Activated naive CD4-positive, alpha-beta T cell (primary cell): ENCODE measurements at places on chromosomes 6 and 20.

GRCh38 chr6:6407071-6407741 is 86.7 kb upstream of the F13A1 start:
- no peak for DNase-seq

DNA sequence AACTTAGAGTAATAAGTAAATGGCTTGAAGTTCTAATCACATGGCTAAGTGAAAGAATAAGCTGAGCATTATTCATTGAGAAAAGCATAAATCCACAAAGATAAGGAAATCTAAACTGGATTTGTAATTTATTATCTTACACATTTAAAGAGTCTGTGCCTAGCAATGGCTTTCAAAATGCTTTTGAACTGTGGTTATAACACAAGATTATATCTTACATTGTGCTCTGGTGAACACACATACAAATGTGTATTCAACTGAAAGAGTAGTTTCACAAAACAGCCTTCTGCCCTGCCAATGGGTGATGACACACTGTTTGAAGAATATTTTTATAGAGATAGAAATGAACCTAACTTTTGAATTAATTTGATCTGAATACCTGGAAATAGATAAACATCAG is 83.3 kb downstream of the AFDN start:
- DNase-seq = no peak

- peak; percentile 8 for DNase-seq
These were observed at the start of gene SDC4 for GRCh38 chr20:45347936-45348778. SDC4 (minus strand) TSS chr20:45348424; CDS start chr20:45348384, 40 bp downstream.

GRCh38 chr6:155158030-155158843 is 105.6 kb upstream of the CLDN20 start:
- DNase-seq = no peak

DNA sequence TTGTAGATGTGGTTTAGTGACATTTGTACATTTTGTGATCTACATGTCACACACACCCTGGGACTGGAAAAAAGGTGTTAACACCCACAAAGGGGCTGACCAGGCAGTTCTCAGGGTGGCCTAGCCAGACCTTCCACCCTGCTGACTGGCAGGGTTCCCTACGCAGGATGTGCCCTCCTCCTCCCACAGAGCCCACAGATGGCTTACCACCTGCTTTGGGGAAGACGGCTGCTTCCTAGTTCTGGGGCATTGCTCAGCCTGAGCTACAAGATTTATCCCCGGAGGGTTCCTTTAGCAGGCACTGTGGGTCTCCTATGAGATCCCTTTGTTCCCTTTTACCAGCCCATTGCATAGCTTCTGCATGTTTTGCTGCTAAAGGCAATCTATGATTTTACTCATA is 35.1 kb downstream of the SNAP25 start:
- no peak for DNase-seq

- no peak for DNase-seq
These were observed 28.6 kb upstream of the EZR start for GRCh38 chr6:158847786-158848185.

DNA sequence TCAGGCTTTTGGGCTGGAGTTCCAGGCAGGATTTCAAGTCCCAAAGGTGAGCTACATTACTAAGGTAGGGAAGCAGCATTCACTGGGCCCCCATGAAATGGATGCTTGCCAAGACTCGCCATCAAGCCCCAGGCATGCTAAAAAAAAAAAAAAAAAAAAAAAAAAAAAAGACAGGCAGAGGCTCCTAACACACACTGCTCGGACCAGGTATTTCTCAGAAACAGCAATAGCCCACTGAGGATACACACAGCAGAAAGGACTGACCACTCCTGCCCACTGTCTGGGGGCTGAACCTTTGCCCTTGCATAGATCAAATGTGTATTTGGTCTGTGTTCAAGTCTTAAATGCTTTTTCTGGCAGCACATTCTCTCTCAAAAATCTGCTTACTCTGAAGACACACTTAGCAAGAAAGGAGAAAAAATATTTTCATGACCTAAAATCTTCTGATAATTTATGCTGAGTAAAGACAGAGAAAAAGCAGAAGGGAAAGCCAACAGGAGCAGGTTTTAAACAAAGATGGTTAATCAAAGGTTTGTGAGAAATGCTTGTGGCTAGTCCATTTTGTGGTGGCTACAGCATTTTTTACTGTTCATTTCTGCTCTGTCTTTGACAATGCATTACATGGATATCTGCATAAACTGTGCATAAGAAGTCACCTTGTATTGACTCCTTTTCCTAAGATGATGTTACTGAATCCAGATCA is 37.9 kb upstream of the BEND6 start:
- DNase-seq = no peak

DNA sequence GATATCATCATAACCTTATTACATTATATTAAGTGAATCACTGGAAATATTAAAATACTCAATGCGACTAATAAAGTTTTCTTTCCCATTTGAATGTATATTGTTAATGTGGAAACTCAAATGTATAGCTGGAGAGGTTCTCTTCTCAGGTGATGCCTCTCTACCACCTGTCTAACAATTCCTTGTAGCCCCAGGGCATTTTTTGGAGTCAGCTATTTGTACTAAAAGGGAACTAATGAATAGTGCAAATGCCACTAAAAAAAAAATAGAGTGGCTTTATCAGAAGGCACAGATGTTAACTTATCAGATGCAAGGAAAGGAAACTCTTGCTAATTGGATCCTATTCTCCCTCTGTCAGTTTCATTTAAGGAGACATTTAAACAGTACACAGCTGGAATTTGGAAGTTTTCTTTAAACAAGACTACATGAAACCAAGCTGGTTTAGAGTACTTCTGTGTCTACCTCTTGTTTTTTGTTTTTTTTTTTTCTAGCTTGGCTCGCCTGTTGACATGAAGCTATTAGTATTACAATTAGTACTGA is 897.0 kb upstream of the SLC35B3 start:
- no peak for DNase-seq

GRCh38 chr6:53529324-53530036 is 15.4 kb downstream of the GCLC start:
- DNase-seq = no peak

- DNase-seq = no peak
These were observed 369.3 kb downstream of the FARS2 start for GRCh38 chr6:5630636-5631035.

- DNase-seq = peak; percentile 75
These were observed 636 bp downstream of the SUPT3H start for GRCh38 chr6:45377043-45377553.

DNA sequence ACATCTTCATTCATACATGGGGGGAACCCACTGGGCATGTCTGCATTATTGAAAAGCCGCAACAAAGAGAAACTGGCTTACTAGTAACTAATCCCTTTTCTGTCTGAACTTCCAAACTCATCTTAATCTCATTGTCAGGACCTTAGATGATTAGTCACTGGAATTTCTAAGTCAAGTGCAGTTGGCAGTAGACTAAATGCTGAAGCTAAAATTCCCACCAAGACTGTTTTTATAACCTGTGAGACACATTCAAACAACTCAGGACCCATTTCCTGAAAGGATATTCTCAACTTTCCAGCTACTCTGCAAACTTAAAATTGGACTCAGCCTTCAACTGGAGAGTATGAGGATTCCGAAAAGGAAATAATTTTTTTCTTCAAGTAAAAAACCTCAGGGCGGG is 94.8 kb upstream of the SCAF8 start:
- no peak for DNase-seq

- DNase-seq = no peak
These were observed 398.9 kb upstream of the SULF2 start for GRCh38 chr20:48184229-48184628.

DNA sequence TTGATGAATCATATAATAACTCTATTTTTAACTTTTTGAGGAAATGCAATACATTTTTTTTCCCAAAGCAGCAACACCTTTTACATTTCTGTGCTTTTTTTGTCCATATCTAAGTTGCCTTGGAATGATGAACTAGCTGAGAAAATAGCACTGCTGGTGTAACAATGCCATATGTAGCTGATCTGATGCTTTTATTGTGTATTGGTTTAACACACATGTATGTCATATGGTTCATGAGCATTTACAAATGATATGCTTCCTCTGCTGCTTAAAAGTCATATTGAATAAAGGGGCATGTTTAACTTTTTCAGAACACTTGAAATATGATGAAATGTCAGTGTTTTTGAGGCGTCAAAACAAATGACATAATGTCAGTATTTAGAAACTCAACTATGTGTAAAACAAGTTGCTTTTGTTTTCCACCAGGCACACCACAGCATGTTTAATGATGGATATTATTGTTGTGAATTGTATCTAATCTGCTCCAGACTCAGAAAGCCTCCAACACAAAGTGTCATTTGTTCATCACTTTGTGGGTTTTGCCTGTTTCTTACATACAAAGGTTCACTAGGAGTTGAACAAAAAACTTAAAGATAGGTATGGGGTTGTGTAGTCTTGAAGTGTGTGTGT is 775.8 kb upstream of the FLRT3 start:
- DNase-seq = no peak

DNA sequence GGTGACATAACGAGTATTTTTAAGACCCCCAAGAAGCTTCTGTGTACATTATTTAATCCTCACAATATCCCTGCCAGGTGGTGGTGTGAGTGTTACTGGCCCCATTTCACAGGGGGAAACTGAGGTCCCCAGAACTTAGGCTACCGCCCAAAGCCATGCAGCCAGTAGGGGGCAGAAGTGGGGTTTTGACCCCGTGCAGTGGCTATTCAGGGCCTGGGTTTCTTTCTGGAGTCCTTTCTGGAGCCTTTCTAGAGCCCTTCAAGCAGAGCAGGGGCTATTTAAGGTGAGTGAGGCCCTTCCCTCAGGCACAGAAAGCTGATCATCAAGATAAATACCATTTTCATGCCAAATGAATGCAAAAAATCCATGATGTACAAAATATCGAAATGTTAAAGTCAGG is 59.0 kb downstream of the CTCFL start:
- DNase-seq = no peak

DNA sequence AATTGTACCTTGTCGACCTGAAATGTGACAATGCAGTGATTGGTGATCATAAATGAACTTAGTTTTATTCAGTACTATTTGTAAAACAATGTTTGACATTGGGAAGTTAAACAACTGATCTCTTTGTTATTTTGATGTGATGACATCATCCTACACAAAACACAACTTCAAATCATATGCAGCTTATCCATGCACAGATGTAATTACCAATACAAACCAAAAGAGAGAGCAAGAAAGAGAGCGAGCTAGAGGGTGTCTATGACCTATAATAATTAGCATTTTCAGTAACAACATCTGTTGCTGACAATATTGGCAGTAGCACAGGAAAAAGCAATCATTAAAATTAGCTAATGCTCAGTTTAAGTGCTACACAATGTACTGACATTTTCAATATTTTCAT is 320.9 kb downstream of the UTRN start:
- no peak for DNase-seq

- no peak for DNase-seq
These were observed 29.3 kb downstream of the CST8 start for GRCh38 chr20:23520185-23520584.

DNA sequence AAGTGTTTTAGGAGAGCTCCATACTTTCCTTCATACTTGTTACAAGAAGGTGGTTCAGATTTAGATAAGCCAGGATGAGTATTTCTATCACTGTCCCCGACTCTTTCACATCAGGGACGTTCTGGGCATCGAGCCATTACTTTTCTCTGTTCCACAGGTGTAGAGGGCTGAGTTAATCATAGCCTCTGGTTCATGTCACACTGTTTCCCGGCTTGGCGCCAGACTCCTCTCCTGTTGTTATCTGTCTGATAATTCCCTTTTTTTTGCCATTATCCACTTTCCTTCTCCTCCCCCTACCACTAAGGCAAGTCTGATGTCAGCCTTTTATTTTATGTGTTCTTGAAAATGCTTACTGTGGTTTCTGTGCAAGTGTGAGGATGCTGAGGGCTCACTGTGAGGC is 593.4 kb downstream of the UTRN start:
- no peak for DNase-seq

- no peak for DNase-seq
These were observed 22.4 kb upstream of the TMEM217 start for GRCh38 chr6:37280162-37280887.

DNA sequence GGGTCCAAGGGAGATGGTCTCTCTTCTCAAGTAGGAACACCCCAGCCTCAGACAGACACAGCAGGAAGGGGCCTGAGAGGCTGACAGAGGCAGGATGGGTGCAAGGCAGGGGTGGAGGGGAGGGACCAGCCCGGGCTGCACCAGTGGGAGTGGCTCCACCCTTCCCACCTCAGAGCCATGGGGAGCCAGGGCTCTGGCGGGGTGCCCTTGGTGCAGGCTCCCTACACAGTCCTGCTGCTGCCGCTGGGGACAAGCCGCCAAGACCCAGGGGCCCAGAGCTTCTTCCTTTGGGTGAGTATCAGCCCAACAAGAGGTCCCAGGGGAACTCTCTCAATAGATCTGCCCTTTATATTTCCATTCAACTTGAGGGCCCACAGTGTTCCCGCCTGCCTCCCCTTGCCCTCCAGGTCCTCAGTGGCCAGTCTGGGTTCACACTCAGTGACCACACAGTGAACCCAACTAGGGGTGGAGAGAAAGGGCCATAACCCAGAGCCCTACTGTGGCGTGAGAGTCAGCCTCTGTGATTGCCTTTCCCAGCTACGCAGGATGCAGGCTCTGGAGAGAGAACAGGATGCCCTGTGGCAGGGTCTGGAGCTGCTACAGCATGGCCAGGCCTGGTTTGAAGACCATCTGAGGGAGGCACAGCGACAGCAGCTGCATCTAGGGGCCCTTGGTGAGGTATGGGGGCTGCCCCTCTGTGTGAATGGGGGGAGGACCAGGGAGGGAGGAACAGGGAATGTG is 592 bp downstream of the SAPCD1 start:
- DNase-seq = no peak

- DNase-seq = no peak
These were observed 130.2 kb upstream of the SYNDIG1 start for GRCh38 chr20:24339210-24339641.

DNA sequence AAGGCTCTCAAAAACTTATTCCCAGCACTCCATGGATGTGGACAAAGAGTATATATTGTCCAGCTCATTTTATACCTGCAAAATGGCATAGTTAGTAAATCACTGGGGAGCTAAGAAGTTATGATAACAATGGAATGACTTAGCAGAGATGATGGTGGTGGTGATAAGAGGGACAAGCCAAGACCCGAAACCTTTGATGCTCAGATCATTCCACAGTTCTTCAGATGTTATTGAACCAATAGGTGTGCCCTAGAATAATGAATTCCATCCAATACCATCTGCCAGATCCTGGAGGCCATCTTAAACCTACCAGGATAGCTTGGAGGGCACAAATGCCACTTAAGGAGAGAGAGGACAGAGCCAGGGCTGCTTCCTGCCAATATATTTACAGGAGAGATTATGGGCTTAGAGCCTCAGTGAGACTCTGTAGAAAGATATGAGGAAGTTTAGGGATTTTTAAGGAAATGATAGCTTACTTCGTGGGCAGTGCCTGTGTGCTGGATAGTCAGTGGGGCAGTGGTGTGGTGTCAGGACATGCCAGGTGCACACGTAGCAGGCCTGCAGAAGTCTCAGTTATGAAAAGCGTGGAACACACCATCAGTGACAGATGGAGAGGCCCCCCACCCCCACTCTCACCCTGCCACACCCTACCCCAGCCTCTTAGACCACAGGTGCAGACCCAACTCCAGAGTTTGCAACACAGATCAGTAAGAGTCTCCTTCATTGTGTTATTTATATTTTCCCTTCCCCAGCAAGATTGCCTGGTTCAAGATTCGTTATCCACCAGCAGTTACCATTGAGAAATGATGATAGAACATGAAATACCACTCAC is 209.7 kb upstream of the SUPT3H start:
- DNase-seq = no peak
